ENCODE measurements at places on chromosomes 3 and 15.

GRCh38 chr3:190208196-190208595 lies 87.5 kb upstream of the P3H2 start:
- H3K36me3 ChIP-seq = no peaks in the 10 kb centered on the region
- H3K27me3 ChIP-seq = peaks cover 33% of the 10 kb centered on the region
- H3K4me3 ChIP-seq = no peak overlapping the region
- peaks cover 3% of the 10 kb centered on the region for H3K4me1 ChIP-seq
- H3K27ac ChIP-seq = no peak overlapping the region
- no peak for DNase-seq

DNA sequence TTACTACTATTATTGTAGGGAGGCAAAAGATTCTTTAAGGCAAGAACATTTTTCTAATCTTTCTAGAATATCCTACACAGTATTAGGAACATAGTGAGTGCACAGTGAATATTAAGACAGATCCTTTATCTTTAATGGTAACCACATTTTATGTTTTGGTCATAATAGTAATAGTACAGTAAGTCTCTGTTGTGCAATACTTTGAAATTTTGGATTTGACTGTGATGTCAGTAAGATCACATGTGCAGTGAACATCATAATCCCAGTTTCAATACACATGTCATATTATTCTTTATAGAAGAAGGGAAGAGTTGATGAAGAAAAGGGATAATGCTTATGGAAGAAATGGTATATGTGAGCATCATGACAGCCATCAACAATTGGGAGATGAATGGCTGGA lies 10.7 kb downstream of the STT3B start:
- peaks cover 75% of the 10 kb centered on the region for H3K4me1 ChIP-seq
- peaks cover 44% of the 10 kb centered on the region for H3K36me3 ChIP-seq
- H3K27me3 ChIP-seq = no peaks in the 10 kb centered on the region
- DNase-seq = no peak
- no peak overlapping the region for H3K4me3 ChIP-seq
- H3K27ac ChIP-seq = no peak overlapping the region

GRCh38 chr15:98616397-98616796 lies 31.9 kb upstream of the IGF1R start:
- DNase-seq = no peak
- H3K27ac ChIP-seq = no peak overlapping the region
- H3K27me3 ChIP-seq = peaks cover 23% of the 10 kb centered on the region
- H3K36me3 ChIP-seq = no peaks in the 10 kb centered on the region

GRCh38 chr3:133607816-133608215 lies 34.3 kb downstream of the CDV3 start:
- H3K27me3 ChIP-seq = no peaks in the 10 kb centered on the region
- no peak for DNase-seq
- no peak overlapping the region for H3K4me3 ChIP-seq
- H3K4me1 ChIP-seq = no peaks in the 10 kb centered on the region

DNA sequence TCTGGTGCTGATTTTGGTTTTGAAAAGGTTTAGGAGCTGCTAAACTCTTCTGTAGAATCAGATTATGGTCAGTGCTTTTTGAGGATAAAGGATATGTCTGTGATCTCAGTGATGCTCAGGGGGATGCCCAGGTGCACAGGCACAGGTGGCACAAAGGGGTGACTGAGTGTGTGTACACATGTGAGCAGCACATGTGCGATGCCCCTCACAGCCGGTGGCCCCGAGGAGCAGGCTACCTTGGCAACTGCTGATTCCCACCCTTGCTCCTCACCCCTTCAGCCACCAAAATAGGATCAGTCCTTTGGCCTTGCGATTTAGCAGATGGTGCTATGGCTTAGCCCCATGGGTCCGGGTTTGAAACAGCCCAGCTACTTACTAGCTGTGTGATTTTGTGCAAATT lies 51.1 kb downstream of the POMGNT2 start:
- H3K4me3 ChIP-seq = no peak overlapping the region
- H3K36me3 ChIP-seq = peaks cover 4% of the 10 kb centered on the region
- no peaks in the 10 kb centered on the region for H3K27me3 ChIP-seq

GRCh38 chr3:43017004-43017403 lies 37.9 kb downstream of the GASK1A start:
- DNase-seq = no peak
- peaks cover 26% of the 10 kb centered on the region for H3K4me1 ChIP-seq
- H3K27ac ChIP-seq = no peak overlapping the region

DNA sequence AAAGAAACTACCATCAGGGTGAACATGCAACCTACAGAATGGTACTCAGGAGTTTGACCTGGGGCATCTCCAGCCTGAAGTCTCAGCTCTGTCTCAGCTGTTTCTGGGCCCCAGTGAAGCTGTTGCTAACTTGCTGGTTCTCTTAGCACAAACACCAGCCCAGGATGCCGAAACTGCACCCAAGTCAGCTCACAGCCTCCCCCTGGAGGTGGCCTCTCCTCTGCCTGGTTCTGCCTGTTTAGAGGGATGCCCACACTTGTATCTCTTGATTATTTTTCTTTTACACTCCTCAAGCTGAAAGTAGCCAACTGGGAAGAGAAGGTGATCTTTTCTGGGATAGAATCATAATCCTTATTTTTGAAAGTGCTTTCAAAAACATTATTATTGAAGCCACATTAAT lies 289.0 kb upstream of the RASGRP1 start:
- peak; percentile 9 for DNase-seq
- H3K27ac ChIP-seq = no peak overlapping the region
- H3K4me1 ChIP-seq = no peaks in the 10 kb centered on the region
- no peaks in the 10 kb centered on the region for H3K36me3 ChIP-seq

- H3K27me3 ChIP-seq = no peaks in the 10 kb centered on the region
- no peaks in the 10 kb centered on the region for H3K36me3 ChIP-seq
- peaks cover 13% of the 10 kb centered on the region for H3K4me1 ChIP-seq
- H3K4me3 ChIP-seq = no peak overlapping the region
- H3K27ac ChIP-seq = no peak overlapping the region
Observed at GRCh38 chr3:78888635-78889034, 879.2 kb downstream of the ROBO1 start.

DNA sequence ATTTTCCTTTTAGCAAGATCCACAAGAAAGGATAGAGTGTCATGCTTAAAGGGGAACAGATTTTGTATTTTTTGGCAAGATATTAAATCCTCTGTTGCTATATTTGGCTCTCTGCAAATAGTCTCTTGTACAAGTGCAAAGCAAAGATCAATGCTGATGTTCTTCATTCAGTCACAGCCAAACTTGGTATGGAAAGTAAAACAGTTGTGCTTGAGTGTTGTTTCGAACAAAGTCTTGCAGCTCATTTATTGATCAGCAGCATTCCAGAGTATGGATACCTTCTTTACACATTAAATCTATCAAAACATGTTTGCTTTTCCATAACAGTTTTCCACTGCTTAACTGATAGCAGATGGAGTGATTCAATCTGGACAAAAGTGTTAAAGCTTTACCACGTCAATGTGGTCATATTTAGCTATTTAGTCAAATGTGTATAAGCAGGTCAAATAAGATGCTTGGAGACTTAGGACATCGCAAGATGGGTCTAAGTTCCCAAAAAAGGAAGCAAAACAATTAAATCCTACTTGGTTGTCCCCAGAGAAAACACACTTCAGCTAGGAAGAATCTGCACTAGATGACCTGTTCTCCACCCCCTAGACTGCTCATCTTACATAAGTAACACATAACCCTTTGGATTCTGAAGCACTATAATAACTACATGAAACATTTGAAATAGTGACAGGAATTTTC lies 52.4 kb downstream of the VGLL3 start:
- no peak overlapping the region for H3K4me3 ChIP-seq
- H3K27ac ChIP-seq = no peak overlapping the region
- DNase-seq = no peak
- H3K27me3 ChIP-seq = no peaks in the 10 kb centered on the region
- H3K36me3 ChIP-seq = no peaks in the 10 kb centered on the region
- no peaks in the 10 kb centered on the region for H3K4me1 ChIP-seq

GRCh38 chr3:66638717-66639116 lies 137.9 kb upstream of the LRIG1 start:
- H3K36me3 ChIP-seq = no peaks in the 10 kb centered on the region
- H3K27ac ChIP-seq = no peak overlapping the region
- DNase-seq = no peak
- no peak overlapping the region for H3K4me3 ChIP-seq
- peaks cover 8% of the 10 kb centered on the region for H3K4me1 ChIP-seq

- no peaks in the 10 kb centered on the region for H3K27me3 ChIP-seq
- no peak overlapping the region for H3K4me3 ChIP-seq
- H3K27ac ChIP-seq = no peak overlapping the region
- no peak for DNase-seq
- H3K4me1 ChIP-seq = no peaks in the 10 kb centered on the region
Observed at GRCh38 chr3:142664311-142664710, 59.5 kb upstream of the TRPC1 start.

GRCh38 chr3:197734667-197735318 lies 1.9 kb downstream of the RUBCN start:
- H3K4me1 ChIP-seq = peaks cover 34% of the 10 kb centered on the region
- no peaks in the 10 kb centered on the region for H3K27me3 ChIP-seq
- peak overlapping the region; percentile 6 for H3K27ac ChIP-seq
- H3K4me3 ChIP-seq = peak overlapping the region; percentile 61

DNA sequence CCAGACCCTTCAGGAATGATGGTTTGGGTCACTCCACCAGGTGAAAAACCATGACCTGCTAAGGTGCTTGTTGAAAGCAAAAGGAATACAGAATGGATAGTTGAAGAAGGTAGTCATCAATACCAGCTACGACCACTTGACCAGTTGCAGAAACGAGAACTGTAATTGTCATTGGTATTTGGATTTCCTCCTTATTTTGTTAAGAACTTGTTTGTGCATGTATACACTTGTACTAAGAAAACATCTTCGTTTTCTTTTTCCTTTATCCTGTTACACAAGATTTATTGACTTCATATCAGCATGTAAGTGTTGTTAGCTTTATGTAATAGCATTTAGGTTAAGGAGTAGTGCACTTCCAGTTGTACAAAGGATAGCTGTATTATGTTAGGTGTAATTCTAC lies 261.8 kb downstream of the MCTP2 start:
- peaks cover 3% of the 10 kb centered on the region for H3K27me3 ChIP-seq
- no peak overlapping the region for H3K4me3 ChIP-seq

DNA sequence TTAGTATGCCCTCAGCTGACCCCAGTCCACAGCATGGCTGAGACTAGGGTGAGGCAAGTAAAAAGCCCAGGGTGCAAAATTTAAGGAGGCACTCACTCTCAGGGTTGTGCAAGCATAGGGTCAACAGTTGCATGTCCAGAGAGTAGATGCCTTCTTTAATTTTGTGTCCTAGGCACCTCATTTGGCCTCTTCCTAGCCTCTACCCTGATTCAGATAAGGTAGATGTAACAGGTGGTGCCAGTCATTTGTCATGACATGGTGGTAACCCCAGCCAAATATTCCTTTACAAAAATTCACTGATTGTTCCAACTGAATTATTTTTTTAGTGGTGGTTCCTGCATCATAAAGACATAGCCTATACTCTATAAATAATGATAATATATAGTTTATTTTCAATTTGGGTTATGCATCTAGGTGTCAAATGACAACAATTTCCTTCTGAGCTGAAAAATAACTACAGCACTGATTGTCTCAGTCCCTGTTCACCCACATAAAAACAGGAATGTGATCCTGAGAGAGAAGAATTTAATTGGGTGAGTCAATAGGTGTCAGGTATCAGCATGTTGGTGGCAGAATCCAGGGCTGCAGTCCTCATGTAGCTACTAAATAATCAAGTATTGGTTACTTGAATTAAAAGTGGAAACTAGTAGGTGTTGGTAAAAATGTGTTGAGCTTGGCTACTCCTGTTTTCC lies 44.2 kb upstream of the TIPARP start:
- peaks cover 4% of the 10 kb centered on the region for H3K4me1 ChIP-seq
- no peak overlapping the region for H3K4me3 ChIP-seq
- H3K27ac ChIP-seq = no peak overlapping the region
- H3K36me3 ChIP-seq = no peaks in the 10 kb centered on the region
- DNase-seq = no peak
- H3K27me3 ChIP-seq = no peaks in the 10 kb centered on the region

GRCh38 chr3:74801924-74802323 lies 187.5 kb upstream of the CNTN3 start:
- H3K27me3 ChIP-seq = no peaks in the 10 kb centered on the region
- DNase-seq = no peak
- H3K4me1 ChIP-seq = no peaks in the 10 kb centered on the region
- H3K36me3 ChIP-seq = no peaks in the 10 kb centered on the region
- no peak overlapping the region for H3K4me3 ChIP-seq
- H3K27ac ChIP-seq = no peak overlapping the region

- no peaks in the 10 kb centered on the region for H3K36me3 ChIP-seq
- H3K4me3 ChIP-seq = no peak overlapping the region
- no peak for DNase-seq
- no peaks in the 10 kb centered on the region for H3K4me1 ChIP-seq
Observed at GRCh38 chr3:141851411-141851810, 25.0 kb upstream of the ATP1B3 start.
